ENCODE measurements at places on chromosomes 1 and 21.

GRCh38 chr21:26169611-26170470 lies 729 bp downstream of the APP start:
- DNase-seq = no peak

- DNase-seq = no peak
Measured at GRCh38 chr1:198856601-198857000, 217.8 kb downstream of the PTPRC start.

DNA sequence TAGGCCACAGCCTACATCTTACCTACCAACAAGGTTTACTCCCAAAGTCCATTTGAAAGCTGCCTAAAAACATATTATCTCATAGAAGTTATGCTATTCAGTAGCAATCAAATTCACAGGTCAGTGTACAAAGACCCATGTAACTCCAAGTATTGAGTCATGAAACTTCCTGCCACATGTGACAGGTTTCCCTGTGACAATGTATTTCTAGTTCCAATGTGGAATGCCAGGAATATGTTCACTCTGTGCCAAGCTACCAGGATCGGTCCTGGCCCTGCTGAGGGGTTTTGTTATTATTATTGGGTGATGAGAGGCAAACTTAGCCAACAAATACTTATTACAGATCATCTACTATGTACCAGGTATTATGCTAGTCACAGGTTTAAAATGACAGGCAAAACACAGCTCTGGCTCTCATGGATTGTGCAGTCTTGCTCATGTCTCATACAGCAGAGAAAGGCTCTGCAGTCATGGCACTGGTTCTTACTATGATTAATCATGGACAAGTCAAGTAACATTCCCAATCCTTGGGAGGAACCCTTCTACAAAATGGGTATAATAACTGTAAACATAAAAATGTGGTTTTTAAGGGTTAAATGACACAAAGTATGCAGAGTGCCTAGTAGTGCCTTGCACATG lies 22.5 kb downstream of the DPH5 start:
- no peak for DNase-seq

DNA sequence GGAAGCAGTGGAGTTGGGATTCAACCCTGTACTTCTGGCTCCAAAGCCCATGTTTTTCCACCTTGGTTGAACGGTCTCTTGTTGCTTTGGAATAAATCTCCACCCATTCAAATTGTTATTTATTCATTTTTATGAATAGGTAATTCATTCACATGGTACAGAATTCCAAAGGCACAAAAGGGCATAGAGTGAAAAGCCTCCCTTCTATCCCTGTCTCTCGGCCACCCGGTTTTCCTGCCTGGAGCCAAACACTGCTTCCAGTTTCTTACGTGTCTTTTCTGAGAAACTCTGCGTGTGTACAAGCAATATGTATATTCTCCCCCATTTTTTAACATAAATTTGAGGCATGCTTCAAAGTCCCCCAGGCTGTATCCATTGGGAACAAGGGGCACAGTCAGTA lies 3.9 kb downstream of the EXTL1 start:
- no peak for DNase-seq

- DNase-seq = peak; percentile 44
Measured at GRCh38 chr1:174769961-174770549, 229.7 kb upstream of the CACYBP start.

GRCh38 chr1:44321466-44321865 lies 33.6 kb downstream of the ERI3 start:
- DNase-seq = no peak

DNA sequence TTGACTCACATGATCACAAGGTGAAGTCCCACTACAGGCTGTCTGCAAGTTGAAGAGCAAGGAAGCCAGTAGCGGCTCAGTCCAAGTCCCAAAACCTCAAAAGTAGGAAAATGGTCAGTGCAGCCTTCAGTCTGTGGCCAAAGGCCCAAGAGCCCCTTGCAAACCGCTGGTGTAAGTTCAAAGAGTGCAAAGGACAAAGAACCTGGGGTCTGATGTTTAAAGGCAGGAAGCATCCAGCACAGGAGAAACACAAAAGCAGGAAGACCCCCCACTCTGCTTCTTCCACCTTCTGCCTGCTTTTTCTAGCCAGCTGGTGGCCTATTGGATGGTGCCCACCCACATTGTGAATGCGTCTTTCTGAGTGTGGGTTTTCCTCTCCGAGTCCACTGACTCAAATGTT lies 2222.6 kb downstream of the MRPL39 start:
- no peak for DNase-seq

DNA sequence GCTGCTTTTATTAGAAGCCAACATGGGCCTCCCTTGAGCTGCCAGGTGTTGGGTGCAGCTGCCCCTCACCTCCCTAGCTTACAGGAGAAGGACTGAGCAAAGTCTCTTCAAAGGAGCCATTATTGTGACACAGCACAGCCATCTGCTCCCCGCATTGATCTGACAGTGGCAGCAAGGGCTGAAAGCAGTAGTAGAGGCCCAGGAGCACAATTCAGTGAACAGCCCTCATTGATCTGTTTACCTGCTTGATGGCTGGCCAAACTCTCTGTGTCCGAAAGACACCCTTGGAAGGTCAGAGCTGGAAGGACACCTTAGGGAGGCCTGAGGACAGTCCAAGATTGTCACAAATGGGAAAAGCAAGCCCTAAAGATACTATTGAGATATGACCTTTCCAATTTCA lies 14.5 kb downstream of the HMGB4 start:
- DNase-seq = no peak

GRCh38 chr21:46151261-46151988 lies 4.0 kb downstream of the FTCD start:
- DNase-seq = no peak

- DNase-seq = no peak
Measured at GRCh38 chr1:180281490-180281889, 51.4 kb downstream of the LHX4 start.

DNA sequence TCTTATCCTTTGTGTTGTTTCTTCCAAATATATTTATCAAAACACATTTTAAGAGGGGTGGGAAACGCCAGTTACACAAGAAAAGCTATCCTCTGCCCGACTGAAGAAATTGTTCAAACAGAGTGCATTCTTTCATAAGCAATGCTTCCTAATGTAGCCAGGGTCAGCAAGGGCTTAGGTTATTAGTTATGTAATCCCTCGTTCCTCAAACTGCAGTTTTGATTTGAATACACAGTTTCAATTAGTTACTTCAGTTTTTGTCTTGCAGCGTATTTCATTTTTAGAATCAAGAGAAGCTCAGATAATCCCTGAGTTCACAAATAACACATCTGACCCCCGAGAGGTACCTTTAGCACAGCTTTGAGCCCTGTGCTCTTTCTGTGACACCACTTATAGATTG lies 141.7 kb upstream of the NRIP1 start:
- no peak for DNase-seq

GRCh38 chr1:17211377-17211776 lies 6.4 kb downstream of the PADI1 start:
- DNase-seq = no peak

DNA sequence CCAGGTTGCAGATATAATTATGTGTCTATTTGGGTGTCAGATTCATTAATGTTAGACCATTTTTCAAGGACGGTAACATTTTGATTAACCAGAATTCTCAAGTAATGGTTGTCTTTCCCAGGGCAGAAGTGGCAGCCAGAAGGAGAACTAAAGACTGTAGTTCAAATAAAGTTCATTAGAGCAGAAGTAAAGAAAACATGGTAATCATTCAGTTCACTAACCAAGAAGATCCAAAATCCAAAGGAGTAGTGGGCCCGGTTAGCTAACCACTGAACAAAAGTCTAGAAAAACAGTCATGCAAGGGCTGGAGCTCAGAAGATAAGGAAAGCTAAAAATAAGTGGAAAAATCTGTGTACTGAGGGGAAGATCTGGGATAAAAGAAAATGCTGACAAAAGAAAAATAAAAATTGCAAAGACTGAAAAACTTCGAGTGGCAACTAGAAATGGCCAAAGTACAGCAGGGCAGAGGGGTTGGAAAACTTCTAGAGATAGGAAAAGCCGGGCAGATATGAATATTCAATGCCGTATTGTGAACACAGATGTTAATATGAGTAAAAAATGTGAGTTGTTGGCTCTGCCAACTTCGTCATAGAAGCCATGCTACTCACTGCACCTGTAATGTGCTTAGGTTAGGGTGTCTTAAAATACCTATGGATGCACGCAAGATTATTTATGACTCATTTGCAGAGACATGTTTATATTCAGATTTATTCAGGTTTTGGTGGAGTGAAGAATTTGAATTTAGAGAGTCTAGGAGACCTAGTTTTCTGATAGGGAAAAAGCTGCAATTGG lies 925.9 kb downstream of the LTN1 start:
- no peak for DNase-seq

DNA sequence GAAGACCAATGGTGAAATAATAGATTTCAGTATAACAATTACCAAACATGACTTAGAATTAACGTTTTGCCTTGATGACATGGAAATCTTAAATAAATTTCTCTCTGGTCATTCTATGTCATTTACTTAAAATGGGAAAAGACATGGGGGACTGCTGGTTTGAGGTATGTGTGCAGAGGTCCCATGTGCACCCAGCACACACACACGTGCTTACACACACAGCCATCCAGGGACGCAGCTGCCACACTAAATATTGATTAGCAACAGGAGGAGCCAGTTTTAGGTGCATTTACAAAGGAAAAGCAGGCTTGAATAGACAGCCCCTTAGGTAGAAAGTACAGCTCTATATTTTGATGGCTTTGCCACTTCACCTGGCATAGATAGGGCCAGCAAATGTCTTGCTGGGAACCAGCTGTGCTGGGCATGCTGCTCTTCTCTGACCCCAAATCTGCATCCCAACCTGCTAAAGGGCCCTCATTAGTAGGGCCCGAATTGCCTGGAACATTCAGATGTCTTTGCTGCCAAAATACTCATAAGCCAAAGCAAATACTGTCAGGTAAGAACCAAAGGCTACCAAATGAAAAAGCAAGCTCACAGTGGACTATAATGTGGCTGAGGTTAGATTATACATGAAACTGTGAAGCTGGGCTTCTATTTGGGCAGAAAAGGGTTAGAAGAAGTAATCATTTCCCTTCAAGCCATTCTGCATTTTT lies 399.9 kb downstream of the HHAT start:
- DNase-seq = no peak

DNA sequence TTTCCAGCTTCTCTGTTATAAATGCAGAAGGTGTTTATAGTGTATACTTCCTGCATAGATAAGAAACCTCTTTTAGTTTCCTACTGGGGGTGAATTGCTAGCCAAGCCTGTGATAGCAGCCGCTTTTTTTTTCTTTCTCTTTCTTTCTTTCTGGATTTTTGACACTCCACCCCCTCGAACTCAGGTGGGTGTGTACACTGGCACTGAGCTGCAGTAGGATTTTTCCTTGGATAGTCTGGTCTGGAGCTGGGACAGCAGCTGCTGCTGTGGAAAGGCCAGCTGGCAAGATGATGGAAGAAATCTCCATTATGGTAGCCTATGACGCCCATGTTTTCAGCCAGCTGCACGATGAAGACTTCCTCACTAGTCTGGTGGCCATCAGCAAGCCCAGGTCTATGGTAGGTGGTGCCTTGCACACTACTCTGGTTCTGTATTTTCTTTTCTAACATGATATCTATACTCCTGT lies 122.5 kb upstream of the CACYBP start:
- DNase-seq = no peak

DNA sequence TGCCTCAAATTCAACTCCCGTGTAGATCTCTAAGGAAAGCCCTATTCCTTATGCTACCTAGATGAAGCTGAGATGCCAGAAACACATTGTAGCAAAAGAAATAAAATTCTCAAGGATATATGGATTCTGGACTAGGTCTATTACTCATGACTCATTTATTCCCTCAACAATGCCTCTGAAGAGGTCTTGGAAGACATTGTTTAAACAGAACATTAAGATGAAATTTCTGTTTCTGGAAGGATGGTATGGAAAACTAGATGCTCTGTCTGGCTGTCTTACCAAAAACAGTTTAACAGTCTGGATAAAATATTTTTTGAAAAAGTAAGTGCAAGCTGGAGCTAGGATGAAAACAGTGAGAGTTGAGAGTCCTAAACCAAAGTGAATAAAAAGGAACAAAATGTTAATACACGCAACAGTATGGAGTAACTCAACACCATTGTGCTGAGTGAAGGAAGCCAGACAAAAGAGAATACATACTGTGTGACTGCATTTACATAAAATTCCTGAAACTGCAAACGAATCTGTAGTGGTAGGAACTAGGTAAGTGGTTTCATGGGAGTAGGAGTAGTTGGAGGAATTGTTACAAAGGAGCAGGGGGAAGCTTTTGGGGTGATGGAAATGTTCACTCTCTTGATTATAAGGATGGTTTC lies 59.3 kb upstream of the GNG12 start:
- DNase-seq = no peak

DNA sequence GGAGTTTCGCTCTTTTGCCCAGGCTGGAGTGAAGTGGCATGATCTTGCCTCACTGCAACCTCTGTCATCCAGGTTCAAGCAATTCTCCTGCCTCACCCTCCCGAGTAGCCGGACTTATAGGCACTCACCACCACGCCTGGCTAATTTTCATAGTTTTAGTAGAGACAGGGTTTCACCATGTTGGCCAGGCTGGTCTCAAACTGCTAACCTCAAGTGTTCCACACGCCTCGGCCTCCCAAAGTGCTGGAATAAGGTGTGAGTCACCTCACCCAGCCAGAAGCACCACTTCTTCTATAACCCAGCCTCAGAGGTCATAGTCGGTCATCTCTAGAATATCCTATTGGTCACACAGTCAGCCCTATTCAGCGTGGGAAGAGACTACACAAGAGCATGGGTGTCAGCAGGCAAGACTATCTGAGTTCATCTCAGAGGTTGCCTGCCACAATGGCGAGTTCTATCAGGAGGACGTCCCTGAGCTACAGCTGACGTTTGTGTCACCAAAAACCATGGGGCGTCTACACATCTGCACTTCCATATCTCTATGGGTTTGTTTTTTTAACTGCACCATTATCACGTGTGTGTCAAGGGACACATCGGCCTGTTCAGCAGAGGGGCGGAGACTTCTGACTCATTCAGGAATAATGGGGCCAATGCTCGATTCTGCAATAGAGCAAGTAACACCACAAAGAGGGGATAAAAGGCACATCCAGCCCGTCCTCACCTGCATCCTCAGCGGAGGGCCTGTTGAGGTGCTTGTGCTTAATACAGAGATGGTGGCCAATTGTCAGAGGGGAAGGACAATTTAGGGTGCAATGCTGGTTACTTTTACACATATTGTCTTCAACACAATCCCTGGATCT lies 256.3 kb upstream of the IRF2BP2 start:
- no peak for DNase-seq

DNA sequence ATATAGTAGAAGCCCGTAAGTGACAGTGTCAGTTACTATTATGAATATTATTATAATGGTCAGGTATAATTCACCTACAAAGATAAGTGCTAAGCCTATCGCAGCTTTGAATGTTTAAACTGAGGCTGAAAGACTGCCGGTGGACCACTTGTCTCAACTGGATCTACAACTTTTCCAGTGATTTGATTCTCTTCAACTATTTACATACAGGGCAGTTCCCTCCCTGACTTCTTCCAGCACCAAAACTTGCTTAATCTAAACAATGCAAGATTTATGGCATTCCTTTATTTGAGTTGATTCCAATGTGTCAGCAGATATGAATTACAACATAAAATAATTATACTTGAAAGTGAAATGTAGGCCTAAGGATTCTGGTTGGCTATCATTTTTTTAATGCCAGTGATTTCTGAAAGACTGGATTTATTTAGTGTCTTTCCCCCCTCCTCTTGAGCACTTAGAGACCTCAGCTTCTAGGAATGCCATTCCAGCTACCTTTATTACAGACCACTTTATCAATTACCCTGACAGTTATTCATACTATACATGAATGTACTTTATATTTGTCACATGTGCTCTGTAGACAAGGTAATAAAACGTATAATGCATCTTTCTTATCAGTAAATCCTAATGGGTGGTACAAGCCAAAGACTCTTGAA lies 153.3 kb upstream of the C8B start:
- DNase-seq = no peak

GRCh38 chr1:73326663-73327062 lies 871.3 kb downstream of the LRRIQ3 start:
- no peak for DNase-seq
